Stimulated activated CD4-positive, alpha-beta T cell treated with anti-CD3 and anti-CD28 coated beads, TNF-alpha, amount 100 ng/mL, for 1 hour (primary cell): ENCODE measurements at places on chromosomes 13 and 19.

DNA sequence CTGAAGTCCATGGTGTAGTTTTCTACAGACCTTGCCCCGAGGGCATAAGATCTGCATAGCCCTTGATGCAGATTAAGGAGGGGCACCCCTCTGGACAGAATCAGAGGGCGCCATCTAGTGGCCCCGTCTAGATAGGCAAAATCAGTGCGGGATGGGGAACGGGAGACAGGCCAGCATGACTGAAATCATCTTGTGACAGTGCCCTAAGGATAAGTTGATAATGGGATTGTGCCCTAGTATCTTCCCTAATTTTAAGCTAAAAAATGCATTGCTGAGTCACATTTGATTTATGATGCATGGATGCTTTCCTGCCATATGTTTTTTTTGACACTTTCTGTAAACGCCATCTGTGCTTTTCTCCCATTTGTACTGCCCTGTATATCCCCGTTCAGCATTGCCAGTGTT, 19.0 kb upstream of the GPI start:
- DNase-seq, result peak; percentile 32

DNA sequence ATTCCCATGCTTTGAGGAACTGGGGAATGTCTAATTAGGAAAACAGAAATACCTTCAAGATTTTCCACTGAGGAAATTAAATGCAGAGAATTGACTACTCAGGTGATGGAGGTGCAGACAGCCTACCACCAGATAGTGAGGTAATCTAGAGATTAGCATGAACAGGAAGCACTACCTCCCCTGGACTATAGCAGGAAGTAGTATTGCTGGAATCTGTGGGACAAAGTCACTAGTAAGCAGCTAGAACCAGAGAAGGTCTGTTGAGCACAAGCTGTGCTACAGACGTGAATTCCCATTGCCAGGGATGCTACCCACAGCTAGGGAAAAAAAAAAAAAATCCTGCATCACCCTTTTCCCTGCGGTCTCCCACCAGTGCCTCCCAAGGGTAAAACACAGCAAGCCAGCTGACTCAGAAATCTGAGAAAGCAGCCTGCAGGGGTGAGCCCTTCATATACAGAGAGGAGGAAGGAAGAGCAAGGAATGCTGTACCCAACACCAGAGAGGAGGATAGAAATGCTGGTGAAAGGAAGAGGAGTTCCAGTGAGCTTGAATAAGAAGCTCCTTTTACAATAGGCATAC, 10.2 kb downstream of the ENOX1 start:
- no peak for DNase-seq

DNA sequence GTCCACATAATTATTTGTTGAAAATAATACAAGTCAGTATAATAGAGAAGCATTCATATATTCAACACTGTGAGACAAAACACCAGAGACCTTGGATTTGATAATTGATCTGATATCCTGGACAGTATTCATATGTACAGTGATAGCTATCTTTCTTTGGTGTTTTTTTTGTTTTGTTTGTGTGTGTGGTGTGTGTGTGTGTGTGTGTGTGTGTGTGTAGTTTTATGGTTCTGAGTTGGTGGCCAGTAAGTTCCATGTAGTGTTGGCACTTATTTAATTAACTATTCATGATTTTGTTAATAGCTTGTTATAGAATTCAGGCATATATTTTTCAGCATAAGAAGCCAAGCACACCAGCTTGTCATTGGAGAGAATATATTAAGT, 1.6 kb upstream of the ANGPTL6 start:
- DNase-seq, result no peak

- DNase-seq, result no peak
Measured at GRCh38 chr19:8569066-8569771, 8.0 kb downstream of the MYO1F start.

DNA sequence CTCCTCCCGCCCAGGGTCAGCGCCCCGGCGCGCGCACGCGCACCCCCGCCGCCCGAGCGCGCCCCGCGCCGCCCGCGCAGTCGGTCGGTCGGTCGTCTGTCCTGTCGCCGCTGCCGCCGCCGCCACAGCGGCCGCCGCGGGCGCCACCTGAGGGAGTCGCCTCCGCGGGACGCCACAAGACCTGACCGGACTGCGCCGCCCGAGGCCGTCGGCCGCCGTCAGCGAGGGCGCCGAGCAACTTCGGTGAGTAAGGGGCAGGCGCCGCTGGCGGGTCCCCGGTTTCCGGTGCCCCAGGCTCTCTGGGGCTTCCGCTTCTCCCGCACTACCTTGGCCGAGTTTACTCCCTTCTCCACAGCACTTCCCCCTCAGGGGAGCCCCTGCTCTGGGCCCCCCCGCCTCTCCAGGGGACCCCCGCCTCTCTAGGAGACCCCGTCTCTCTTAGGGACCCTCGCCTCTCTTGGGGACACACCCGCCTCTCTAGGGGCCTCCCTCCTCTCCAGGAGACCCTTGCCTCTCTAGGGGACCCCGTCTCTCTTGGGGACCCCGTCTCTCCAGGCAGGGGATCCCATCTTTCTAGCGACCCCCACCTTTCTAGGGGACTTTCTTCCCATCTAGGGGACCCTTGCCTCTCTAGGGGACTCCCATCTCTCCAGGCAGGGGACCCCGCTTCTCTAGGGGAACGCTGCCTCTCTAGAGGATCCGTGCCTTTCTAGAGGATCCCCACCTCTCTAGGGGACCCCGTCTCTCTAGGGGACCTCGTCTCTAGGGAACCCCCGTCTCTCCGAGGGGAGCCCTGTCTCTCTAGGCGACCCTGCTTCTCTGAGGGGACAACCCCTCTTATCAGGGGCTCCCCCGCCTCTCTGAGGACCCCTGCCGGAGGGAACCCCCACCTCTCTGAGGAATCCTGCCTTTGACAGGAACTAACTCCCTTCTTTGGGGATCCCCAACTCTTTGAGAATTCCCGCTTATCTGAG, 19.3 kb upstream of the GATAD2A start:
- DNase-seq, result peak; percentile 29

GRCh38 chr19:30063650-30064347, 121.8 kb downstream of the URI1 start:
- no peak for DNase-seq

DNA sequence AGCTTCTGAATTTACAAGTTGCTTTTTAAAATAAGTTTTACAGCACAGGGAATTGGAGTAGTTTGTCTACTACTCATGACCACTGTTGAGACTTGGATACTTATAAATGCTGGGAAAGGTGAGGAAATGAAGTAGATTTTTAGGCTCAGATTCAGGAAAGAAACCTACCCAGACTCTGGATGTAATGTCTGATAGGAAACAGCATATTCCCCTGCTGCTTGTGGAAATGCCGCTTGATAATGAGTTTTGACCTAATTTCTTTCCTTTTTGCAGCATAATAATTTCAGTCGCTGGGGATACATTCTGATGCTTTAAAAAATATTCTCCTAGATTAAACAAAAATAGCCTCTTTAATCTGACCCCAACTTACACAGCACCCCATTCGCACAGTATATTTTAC, 53.6 kb downstream of the SLC10A2 start:
- DNase-seq, result no peak

- no peak for DNase-seq
Measured at GRCh38 chr19:2507109-2507508, 31.2 kb downstream of the GADD45B start.

GRCh38 chr19:17576758-17577456, 21.5 kb downstream of the COLGALT1 start:
- no peak for DNase-seq

- DNase-seq, result no peak
Measured at GRCh38 chr13:78659732-78660494, 958 bp upstream of the OBI1 start.

- DNase-seq, result no peak
Measured at GRCh38 chr13:41501281-41501680, 43.9 kb downstream of the RGCC start.

GRCh38 chr19:48170817-48171347, 402 bp downstream of the ZSWIM9 start:
- DNase-seq, result no peak

DNA sequence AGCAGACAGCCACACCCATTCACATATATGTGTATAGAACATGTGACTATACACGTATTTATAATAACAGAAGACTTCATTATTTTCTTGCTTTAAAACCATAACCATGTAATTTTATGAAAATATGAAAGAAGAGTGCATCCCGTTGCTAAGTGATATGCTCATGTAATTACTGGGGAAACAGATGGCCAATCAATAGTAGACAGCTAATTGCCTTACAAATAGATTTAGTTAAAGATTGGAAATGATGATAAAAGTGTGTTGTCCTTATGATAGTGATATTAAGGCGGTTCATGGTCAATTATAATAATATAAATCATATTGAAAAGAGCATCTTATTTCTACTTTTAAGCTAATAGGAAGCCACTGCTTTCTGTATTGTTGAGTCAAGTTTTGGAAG, 95.9 kb downstream of the RFC3 start:
- DNase-seq, result no peak

DNA sequence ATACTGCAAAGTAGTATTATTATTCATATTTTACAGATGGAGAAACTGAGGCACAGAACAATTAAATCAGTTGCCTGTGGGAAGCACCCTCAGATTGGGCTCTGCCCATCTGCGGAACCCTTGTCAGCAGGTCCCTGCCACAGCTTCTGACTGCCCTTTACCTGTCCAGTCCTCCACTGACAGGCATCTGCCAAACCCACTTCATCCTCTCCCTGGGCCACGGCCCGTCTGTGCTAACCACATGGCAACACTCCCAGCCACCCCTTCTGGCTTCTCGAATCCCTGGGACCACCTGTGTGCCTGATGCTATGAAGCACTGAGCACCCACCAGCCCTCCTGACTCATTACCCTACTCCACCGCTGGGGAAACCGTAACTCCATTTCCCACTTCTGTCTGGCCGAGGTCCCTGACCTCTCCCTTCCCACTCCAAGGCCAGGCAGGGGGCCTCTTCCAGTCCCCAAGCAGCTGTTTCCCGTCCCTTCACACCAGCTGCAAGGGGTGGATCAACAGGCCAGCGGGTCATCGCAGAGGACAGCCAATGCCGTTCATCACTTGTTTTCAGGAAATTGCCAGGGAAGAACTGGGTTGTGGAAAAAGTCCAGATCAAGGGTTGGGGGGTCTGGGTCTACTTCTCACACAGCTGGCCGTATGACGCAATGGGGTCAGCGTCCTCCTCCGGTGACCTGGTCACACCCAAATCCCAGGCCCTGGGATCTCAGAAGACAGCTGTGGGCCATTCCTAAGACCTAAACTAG, 2.5 kb downstream of the KANK3 start:
- no peak for DNase-seq

DNA sequence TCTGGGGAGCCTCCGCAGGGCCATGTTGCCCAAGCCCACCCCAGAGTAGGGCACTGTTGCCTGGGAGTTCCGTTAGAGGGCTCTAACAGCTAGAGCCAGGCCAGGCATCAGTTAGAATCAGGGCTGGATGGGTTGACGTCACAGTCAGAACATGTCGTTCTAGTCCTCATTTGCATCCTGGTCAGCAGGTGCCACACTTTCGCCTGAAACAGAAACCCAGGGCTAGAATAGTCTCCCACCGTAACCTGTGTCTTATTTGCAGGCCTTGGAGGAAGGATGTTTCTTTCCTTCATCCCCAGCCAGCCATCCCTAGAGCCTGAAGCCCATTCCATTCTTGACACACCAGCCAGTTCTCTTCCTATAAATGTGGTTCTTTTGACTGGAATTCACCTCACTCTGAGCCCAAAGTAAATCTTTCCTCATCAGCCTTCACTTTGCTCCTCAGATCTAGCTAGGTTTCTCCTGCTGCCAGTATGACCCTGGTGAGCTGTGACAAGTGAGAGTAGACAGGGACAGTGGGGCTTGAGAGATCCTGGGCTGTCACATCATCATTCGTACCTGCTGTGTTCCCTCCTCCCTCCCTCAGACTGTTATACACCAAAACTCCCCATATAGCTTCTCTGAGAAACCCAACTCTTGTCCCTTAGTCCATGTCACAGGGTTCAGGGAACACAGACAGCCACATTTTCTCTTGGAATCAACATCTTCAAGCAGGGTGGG, 12.2 kb upstream of the CCDC97 start:
- no peak for DNase-seq

GRCh38 chr19:927780-928401, 2.1 kb downstream of the ARID3A start:
- no peak for DNase-seq

GRCh38 chr19:35088131-35088913, 27.3 kb upstream of the FXYD3 start:
- no peak for DNase-seq

DNA sequence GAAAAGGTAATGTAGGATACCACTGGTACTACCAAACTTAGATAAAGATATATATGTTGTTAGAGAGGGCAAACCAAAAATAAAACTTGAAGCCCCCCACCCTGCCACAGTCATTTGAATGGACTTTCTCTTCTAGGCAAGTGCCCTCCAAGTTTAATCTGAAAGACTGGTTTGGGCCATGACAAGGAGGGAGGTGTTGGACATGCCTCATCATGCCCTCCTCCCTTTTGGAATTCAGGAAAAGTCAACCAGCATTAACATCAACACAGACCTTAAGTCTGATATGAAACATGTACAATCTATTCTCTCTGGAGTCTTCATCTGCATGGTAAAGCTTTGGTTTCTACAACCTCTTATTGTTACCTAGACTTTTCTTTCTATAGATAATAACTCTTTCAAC, 46.3 kb upstream of the GPR12 start:
- DNase-seq, result no peak

- no peak for DNase-seq
Measured at GRCh38 chr13:24284889-24285565, 24.4 kb upstream of the C1QTNF9 start.

DNA sequence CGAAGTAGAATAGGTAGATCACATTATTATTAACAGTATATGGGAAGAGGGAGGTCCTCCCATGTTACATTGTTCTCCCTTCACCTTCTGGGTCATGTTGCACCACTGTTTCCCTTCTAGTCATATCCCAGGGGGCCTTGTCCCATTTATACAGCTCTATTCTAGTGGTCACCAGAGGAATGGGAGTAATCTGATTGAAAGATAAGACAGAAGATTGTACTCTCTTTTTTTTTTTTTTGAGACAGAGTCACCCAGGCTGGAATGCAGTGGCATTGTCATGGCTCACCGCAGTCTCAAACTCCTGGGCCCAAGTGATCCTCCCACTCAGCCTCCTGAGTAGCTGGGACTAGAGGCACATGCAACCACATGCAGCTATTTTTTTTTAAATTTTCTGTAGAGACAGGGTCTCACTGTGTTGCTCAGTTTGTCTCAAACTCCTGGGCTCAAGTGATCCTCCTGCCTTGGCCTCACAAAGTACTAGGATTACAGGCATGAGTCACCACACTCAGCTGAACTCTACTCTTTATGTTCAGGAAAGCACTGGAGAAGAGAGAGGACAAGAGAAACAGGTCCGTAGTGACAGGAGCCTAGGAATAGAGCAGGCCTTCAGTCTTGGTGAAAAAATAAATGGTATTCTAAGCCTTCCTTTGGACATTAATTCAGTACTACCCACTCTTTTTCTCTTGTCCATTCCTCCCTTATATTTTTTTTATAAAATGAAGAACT, 4.3 kb upstream of the ZNF529 start:
- DNase-seq, result no peak

GRCh38 chr13:57877601-57878000, 246.1 kb downstream of the PCDH17 start:
- no peak for DNase-seq

GRCh38 chr13:81133066-81133465, 792.1 kb upstream of the SPRY2 start:
- DNase-seq, result no peak
